ENCODE measurements at places on chromosomes 12 and 14. TPM values are rescaled to one million over a fixed set of nuclear protein-coding genes. Genes with fewer than 3 reads are reported as not detected.

The PRPF40B gene
- 11.6 TPM for total RNA-seq

The GARIN6 gene
- not detected for total RNA-seq

The CAPZA3 gene
- total RNA-seq = not detected

The FITM1 gene
- total RNA-seq = 0.72 TPM

The RFX4 gene
- total RNA-seq = not detected

The SYCP3 gene
- total RNA-seq = 0.88 TPM

DNA sequence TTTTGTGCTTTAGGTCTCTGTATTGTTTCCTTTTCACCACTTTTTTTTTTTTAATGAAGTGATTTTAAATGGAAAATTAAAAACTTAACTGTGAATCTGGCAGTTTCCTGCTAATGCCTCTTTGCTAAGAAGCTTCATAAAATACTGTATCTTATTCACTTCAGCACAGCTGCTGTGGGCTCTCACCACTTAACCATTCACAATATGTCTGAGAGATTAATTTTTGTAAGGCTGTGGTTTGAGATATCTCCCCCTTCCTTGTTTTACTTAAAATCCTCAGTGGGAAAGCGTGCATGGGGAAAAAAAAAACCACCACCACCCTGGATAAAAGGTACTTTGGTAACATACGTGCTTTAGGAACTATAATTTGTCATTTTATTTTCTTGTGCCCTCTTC, 115.9 kb downstream of the ETV6 start:
- DNase-seq = no peak

DNA sequence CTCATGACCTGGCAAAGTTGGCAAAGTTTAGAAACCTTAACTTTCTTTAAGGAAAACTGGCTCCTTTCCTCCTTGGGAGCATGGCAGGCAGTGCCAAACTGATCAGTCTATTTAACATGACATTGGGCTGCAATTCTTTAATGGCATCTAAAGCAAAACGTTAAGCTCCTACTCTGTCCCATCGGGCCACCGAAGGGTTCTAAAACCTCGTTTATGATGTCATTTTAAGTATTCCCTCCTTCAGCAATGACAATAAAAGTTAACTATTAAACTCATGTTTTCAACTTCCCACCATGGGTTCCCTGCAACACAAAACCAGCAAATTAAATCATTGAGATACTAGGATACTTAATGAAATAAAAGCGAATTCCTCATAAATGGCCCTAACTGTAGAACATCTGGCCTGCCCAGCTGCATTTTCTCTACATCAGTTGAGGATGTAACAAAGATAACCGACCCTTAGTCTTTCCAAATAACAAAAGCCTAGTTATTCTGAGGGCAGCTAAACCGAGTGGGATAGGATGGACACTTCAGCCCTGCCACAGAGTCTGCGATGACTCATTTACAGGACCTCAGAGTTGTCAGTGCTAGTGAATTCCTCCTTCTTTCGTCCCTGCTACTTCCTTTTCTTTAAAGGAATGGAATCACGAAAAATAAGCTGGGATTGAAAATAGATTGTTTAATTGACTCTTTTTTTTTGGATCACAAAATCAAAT, 34.5 kb upstream of the RIC8B start:
- no peak for DNase-seq

GRCh38 chr12:121537814-121538698, 42.8 kb downstream of the KDM2B start:
- peak; percentile 85 for DNase-seq

DNA sequence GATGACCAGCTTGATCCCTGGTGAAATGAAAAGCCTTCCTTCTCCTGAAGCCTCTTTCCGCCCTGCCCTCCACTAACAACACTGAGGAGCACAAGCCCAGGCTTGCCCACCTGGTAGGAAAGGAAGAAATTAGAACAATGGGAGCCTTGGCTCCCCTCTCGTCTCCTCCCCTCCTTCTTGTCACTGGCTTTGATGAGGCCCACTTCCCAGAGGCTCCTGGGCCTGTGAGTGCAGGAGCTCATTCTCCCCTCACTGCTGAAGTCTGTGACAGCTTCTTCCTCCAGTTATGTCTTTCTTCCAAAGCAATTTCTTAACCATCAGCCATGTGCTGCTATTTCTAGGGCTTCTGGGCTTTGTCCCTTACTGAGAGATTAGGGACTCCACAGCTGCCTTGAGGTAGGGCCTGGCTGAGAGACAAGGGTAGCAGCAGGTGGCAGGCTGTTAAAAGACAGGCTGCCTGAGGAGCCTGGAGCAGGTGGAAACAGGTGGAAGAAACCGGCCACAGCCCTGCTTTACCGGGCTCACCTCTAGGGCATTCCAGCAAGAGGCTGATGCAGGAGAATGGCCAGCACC, 53.6 kb upstream of the SRSF5 start:
- no peak for DNase-seq

DNA sequence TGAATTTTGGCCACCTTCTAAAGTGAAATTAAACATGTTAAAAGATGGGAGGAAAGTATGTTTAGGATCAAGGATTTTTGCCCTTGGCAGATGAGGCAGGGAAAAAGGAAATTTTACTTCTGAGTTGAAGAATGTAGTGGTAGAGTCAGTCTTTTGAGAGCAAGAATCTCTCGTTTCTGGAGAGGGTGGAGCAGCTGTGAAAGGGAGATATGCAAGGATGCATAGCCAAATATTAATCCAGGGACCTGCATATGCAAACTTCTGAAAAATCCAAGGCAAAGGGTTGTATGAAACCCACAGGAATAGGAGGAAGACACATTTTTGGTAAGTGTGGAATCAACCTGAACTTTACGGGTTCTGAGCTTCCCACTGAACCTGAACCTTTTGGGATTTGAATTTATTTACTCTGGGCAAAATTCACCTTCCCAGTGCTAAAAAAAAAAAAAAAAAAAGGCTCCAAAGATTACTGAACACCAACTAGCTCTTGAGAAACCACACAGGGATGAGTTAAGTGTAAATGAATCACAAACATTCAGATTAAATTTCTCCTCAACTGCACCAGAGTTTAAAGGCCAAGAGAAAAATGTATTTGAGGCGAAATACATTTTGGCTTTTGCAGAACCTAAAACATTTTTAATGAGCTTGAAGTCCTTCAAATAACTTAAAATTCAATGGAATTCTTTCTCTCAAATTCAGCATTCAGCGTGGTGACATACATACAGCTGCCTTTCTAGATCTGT, 187.1 kb upstream of the CDKN3 start:
- no peak for DNase-seq

DNA sequence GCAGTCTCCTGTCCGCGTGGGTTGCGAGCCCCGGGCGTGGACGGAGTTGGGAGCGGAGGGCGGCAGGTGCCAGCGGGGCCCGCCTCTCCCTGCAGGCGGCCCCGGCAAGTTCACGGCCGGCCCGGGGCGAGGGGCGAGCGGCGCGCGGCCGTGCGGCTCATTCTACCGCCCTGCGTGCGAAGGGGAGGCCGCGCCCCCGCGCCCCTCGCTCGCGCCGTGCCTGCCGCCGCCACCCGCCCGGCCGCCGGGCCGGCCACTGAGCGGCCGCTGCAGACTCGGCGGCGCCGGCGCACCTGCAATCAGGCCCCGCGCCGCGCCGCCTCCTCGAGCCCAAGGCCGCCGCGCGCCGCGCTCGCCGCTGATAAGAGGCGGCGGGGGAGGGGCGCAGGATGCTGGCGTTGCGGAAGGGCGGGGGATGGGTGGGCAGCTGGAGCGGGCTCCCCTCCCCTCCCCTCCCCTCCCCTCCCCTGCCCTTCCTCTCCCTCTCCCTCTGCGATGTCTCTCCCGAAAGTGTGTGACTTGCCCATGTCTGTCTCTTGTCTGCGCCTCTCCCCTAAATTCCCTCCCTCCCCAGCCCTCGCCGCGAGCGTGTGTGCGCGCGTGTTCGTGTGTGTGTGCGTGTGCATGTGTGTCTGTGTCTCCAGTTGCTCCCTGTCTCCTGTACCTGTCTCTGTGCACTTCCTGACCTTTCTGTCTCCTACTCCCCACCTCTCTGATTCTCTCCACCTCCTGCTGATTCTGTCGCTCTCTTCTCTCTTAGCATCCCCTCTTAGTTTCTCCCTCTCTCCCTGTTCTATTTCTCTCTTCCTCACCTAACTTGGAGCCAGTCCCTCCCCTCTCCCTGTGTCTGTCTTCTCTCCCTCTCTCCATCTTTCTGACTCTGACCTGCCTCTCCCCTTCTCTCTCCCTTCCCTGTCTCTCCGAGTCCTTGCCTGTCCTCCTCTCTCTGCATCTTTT, 768.1 kb upstream of the TBX3 start:
- peak; percentile 90 for DNase-seq

- no peak for DNase-seq
These were observed 127.1 kb upstream of the CPNE8 start for GRCh38 chr12:39032448-39032847.

DNA sequence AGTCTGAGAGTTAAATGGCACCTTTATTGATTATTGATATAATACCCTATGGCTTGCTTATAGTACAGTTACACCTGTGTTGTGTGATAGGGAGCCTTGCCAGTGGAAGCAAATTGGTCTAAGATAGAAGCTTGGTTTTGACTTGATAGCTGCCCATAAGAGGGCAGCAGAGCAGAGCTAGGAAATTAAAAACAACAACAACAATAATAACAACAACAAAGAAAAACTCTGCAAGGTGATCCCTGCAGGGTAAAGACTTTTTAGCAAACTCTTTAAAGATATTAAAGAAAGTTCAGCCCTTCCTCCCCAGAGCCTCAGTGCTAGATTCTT, 18.0 kb upstream of the RNASE10 start:
- no peak for DNase-seq

- DNase-seq = peak; percentile 54
These were observed 54.3 kb downstream of the TECPR2 start for GRCh38 chr14:102417001-102417431.

GRCh38 chr14:97295108-97295710, 498.0 kb downstream of the VRK1 start:
- DNase-seq = no peak

DNA sequence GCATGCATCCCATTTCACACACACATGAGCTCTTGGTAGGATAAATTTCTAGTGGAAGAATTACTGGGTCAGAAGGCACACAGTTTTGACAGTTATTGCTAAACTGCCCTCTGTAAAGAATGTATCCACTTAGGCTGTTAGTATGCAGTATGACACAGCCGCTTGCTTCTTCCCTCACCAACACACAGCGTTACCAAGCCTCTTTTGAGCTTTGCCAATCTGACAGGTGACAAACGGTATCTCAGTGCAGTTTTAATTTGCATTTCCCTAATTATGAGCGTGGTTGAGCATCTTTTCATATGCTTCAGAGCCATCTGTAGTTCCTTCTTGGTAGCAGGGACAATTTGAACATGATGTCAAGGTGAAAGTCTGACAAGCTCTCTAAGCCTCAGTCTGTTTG, 42.9 kb downstream of the HRK start:
- no peak for DNase-seq

DNA sequence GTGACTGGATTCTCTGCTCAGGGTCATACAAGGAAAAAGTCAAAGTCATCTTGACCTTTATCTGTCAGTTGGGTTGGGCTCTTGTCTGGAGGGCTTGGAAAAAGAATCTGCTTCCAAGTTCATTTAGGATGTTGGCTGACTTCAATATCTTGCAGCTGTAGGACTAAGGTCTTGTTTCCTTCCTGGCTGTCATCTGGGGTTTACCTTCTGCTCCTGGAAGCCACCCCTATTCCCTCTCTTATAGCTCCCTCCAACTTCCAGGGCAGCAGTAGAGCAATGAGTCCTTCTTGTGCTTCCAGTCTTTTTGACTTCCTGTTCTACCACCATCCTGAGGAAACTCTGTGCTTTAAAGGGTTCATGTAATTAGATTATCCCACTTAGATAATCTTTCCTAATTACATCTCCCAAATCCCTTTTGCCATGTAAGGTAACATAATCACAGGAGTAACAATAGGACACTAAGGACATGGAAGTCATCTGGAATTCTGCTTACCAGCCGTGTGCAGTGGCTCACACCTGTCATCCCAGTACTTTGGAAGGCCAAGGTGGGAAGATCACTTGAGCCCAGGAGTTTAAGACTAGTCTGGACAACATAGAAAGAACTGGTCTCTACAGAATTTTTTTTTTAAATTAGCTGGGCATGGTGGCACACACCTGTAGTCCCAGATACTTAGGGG, 170.7 kb upstream of the KITLG start:
- DNase-seq = no peak

- peak; percentile 37 for DNase-seq
These were observed 43.4 kb downstream of the PSMA6 start for GRCh38 chr14:35335388-35336092.

GRCh38 chr14:59529189-59529588, 44.9 kb downstream of the JKAMP start:
- DNase-seq = no peak

- peak; percentile 29 for DNase-seq
These were observed 43.2 kb downstream of the MGAT4C start for GRCh38 chr12:86213012-86213411.
